Right atrium auricular region (tissue), 2 donors: ENCODE measurements at places on chromosomes 5 and 9.

GRCh38 chr5:124234022-124234769 lies 512.2 kb downstream of the ZNF608 start:
- DNase-seq: no peak

GRCh38 chr5:87650284-87650683 lies 237.6 kb upstream of the CCNH start:
- no peak for DNase-seq

- no peak for DNase-seq
Measured at GRCh38 chr9:18073002-18073401, 401.0 kb upstream of the ADAMTSL1 start.

GRCh38 chr9:107213561-107214028 lies 69.5 kb upstream of the RAD23B start:
- no peak for DNase-seq

- DNase-seq: no peak
Measured at GRCh38 chr9:69471433-69471832, 146.4 kb downstream of the ENTREP1 start.

GRCh38 chr9:129901993-129902739 lies 66.9 kb downstream of the USP20 start:
- no peak for DNase-seq

GRCh38 chr9:69646810-69647209 lies 25.4 kb downstream of the APBA1 start:
- DNase-seq: no peak

- no peak for DNase-seq
Measured at GRCh38 chr5:9500625-9501024, 45.2 kb downstream of the SEMA5A start.

GRCh38 chr9:79280691-79281090 lies 291.1 kb upstream of the TLE4 start:
- no peak for DNase-seq

DNA sequence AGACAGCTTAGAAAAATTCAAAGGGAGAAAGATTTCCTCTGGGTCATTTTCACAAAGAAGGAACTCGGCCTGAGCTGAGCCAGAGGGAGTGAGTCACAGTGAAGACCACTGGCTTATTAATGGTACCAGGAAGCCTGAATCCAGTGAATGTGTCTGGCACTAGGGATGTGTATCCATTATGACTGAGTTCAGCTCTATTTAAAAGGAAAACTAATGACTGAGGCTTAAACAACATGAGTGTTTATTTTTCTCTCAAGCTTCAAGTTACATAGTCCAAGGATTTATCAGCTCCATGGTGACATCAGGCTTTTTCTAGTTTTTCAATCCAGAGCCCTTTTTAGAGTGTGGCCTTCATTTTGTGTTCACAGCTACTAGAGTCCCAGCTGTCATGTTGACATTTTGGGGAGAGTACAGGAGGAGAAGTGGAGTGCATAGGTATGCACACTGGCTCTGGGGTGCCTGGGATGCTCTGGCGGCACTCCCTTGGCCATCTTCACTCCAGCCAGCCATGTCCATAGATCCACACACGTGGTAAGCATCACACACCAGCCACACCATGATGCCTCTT lies 159.5 kb upstream of the ERCC6L2 start:
- DNase-seq: no peak

DNA sequence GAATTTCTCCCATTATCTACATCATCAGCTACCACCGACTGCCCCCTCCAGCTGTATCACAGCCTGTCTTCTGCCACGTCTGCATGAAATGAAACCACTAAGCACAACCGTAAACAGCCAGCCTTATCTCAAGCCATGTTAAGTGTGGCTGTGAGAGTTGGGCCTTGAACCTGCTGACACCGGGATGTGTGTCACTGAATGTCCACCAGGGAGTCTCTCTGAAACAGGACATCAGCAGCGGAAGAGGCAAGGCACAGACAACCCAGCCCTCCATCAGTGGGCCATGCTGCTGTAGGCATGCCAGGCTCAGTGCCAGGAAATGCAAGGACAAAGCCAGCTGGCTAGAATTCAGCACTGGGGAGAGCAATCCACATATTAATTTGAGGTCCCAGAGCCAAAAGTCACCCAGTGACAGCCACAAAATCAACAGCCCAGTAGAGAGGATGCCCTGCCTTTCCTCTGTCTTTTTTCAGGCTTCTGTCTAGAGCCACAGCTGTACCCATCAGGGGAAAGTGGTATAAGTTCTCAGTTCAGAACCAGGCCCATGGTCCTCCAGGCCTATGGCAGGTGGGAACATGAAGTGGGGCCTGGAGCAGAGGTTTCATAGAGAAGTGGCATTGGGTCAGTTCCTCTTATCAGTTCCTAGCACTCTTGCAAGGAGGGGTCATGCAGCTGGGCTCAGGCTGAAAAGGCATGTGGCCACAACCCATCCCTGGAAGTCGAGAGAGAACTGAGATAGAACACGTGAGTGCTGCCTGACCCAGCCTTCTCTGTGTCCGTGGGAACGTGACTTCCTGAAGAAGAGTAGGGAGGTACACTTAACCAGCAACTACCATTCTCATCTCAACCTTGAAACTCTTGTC lies 199.4 kb downstream of the ESM1 start:
- DNase-seq: no peak

GRCh38 chr9:35367451-35367850 lies 122.5 kb upstream of the RUSC2 start:
- DNase-seq: no peak

DNA sequence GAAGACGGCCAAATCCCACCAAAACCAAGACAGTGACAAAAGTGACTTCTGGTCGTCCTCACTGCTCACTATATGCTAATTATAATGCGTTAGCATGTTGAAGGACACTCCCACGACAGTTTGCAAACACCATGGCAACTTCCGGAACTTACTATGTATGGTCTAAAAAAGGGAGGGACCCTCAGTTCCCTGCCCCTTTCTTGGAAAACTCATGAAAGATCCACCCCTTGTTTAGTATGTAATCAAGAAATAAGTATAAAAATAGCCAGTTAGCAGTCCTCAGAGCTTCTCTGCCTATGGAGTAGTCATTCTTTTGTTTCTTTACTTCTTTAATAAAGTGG lies 9.5 kb downstream of the FCN2 start:
- DNase-seq: no peak

DNA sequence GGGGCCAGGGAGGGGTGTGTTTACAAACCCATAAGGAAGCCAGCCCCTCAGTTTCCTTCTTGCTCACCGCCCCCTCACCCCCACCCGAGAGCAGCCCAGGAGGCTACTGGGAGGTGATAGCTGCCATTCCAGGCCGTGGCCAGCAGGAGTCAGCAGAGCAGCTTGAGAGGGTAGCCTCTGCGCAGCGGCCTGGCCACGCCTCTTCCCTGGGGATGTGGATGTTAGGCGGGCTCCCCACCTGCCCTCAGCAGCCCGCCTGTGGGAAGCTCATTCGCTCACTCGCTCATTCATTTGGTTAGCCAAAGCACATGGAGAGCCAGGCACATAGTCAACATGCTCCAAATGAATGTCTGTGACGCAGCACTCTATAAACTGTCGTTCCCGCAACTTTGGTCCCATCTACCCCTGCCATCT lies 6.1 kb upstream of the DPM2 start:
- DNase-seq: no peak

DNA sequence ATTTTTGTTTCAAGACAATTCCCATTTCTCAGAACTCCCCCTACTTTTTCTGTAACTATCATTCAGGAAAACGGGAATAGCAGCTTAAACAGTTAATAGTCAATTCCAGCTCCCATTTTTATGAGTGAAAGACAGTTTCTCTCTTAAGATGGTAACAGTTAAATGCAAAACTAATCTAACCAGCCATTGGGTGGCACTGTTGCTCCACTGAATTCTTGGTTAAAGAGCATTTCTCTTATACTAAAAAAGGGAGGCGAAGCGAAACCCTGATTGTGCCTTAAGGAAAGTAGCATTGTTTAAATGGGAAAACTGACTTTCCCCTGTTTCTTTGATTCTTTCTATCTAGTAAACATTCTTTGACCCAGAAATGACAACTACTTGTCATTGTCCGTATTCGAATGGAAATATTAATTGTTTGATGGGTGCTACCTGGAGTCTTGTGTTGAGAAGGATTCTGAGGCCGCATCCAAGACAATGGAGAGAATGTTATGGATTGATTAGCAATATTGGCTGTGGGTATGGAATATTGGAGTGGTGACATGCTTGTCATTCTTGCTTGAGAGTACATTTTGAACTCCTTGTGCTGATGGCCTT lies 507.8 kb downstream of the MAT2B start:
- DNase-seq: no peak

DNA sequence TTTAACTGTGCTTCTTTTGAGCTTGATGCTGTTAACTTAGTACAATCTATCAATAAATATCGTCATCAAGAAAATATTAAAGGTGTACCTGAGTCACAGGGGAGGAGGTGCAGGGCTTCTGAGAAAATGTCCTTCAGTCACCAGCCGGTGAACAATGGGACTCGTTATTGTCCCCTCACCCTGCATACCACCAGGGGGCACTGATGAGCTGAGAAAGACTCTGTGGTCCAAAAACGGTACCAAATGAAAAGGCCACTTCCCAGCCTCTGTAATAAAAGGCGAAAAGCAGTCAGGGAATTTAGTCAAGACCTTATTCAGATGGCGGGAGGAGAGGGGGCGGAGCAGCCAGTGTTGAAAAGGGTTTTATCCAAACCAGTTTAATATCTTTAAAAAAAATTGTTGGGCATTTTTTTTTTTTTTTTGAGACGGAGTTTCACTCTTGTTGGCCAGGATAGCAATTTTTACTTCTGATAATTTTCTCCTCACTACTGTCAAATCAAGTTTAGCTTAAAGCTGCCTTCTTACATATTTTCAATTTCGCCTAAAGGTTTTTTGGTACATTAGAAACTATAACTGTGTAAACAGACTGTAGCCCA lies 271.9 kb upstream of the ADAMTS16 start:
- no peak for DNase-seq

DNA sequence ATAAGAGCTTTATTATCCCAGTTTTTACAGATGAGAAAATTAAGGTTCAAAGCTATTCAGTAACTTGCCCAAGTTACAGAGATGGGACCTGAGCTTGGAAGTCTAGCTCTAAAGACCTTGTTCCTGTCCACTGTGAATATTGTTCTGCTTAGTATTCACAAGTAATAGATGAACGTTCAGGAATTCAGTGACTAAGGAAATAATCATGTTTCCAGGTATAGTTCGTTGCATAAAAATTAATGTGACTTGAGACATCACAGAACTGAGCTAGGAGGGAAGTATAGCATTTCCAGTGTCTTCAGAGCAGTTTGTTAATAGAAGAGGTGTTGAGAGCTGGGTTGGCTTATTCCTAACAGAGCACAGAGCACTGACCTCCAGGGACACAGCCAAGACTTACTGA lies 136.1 kb downstream of the FGF1 start:
- DNase-seq: no peak

GRCh38 chr5:67964619-67965018 lies 250.9 kb upstream of the PIK3R1 start:
- DNase-seq: no peak

- no peak for DNase-seq
Measured at GRCh38 chr5:141515141-141515540, 26.3 kb downstream of the PCDHGC5 start.

GRCh38 chr9:120711841-120712538 lies 2.3 kb downstream of the MEGF9 start:
- no peak for DNase-seq

GRCh38 chr5:108753331-108753730 lies 5.6 kb downstream of the FER start:
- no peak for DNase-seq

DNA sequence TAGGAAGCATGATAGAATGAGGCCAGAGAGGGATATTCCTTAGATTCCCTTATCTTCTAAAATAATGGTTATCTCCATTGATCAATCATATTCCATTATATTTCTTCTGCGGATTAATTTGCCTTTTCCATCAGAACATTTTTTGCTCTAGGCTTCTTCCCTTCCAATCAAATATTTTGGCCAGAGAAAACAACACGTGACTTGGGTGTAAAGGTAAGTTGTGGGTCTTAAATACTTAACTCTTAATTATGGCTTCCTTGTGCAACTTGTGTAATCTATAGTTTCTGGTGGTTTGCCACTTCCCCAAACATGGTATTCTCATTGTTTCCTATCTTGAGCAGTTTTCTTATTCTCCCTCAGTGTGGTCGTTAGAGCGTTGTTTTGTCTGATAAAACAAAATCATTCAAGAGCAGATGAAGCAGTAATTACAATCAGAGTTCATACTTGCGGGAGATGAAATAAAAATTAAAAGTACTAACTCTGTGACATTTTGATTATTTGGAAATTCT lies 889.3 kb downstream of the MAT2B start:
- no peak for DNase-seq

GRCh38 chr9:112501287-112501686 lies 14.7 kb downstream of the KIAA1958 start:
- DNase-seq: no peak

DNA sequence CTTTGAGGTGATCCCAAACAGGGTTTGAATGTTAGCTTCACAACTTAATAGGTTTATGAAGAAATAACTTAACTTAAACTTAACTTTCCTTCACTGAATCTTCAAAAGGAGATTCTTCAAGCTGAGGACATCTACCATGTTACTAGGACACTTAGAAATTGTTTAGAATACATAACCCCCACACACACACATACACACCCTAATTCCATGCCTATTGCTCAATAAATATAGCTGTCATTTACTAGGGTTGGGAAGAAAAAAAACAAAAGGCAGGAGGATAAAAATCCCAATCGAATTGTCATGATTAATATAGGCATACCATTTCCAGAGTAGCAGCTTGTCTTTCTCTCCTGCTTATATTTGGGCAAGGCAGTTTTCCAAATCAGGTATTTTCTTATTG lies 68.3 kb downstream of the ALDH1A1 start:
- no peak for DNase-seq

GRCh38 chr9:122954253-122954691 lies 13.5 kb downstream of the RABGAP1 start:
- no peak for DNase-seq

- no peak for DNase-seq
Measured at GRCh38 chr5:76489877-76490688, 87.0 kb downstream of the IQGAP2 start.

- DNase-seq: no peak
Measured at GRCh38 chr9:130487500-130487899, 42.7 kb downstream of the ASS1 start.

DNA sequence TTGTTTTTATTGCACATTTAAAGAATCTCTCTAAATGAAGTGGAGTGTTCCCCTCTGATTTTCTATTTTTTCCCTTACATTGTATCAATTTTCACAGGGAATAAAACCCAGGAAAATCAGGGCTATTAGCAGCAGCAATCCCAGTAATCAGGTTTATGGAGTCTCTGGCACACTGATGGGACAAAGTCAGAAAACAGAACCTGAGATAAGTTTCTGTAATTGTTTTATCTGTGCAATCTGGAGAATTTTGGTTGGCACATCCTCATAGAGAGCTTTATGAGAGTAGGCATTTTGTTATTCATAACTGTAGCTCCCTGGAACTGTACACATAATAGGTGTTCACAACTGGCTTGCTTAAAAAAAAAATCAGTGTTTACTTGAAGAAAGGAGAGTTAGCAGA lies 96.9 kb upstream of the IL6ST start:
- no peak for DNase-seq

DNA sequence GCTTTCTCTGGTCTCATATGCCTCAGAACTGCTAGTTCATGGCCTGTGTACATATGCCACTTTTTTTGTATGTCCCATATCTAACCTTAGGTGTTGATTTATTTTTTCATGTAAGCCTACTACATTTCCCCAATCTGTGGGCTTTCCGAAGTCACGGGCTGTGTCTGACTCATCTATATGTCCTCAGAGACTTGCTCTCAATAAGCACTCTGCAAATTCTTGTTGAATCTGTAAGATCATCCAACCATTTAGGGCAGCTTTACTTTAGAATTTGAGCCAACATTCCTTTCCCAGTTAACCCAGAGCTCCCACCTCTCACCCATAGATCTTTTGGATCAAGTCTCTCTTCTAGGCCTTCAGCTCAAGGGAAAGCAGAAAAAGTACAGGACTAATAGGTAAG lies 263.4 kb downstream of the SEC61B start:
- no peak for DNase-seq
